ENCODE measurements at places on chromosomes 5 and 9.
A peak's percentile ranks its signal among the peaks of the same experiment; 100 is the strongest.

GRCh38 chr5:82925061-82925411 is 152.2 kb downstream of the TMEM167A start:
- DNase-seq: no peak

GRCh38 chr9:95727947-95728520 is 147.5 kb upstream of the ERCC6L2 start:
- no peak for DNase-seq

DNA sequence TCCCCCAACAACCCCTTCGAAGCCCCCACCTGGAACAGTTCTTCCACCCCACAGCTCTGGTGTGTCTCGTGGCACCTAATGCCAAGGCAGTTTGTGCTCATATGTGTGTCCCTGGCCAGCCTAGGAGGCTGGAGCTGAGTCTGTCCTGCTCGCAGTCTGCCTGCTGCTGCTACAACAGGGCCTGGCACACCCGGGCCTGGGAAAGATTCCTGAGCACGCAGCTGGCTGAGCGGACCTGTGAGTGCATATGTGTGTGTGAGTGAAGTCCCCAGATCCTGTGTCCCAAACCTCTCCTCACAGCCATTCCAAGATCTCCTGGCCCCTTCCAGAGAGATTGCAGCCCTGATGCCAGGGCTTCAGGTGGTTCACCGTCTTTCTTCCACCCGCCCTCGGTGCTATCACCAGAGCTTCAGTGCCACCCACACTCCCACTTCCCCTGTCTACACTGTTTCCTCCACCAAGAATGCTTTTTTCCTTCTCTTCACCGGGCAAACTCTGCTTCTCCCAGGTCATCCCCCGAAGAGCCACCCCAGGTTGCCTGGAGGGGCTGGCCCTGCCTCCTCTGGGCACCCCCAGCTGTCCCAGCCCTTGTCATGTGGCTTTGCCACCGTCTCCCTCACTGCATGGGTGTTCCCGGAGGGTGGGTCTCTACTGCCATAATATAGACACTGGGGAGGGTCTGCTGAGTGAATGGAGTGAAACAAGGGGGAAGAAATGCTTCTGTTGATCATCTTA is 28.4 kb downstream of the LMX1B start:
- no peak for DNase-seq

- DNase-seq: peak; percentile 46
Measured at GRCh38 chr9:113376634-113377567, at the start of gene HDHD3. Gene HDHD3, minus strand, starts transcription at chr9:113376986. Its CDS starts 2,632 bp downstream, at chr9:113374354.

- DNase-seq: no peak
Measured at GRCh38 chr5:69329905-69330489, 2.6 kb downstream of the CCDC125 start.

- no peak for DNase-seq
Measured at GRCh38 chr5:143308731-143309130, 94.8 kb downstream of the NR3C1 start.

Measured in urinary bladder (tissue), 4 donors.